Aortic smooth muscle cell (primary cell): ENCODE measurements at places on chromosomes 13 and 19. TPM values are rescaled to one million over a fixed set of nuclear protein-coding genes. Genes with fewer than 3 reads are reported as not detected.

The IFI30 gene
- 39.4 and 59.7 TPM in 2 replicates for total RNA-seq

The CBARP gene
- total RNA-seq, result 1.2 and 2.8 TPM in 2 replicates

The AP1M2 gene
- 0.19 TPM in 1 of 2 replicates, not detected in the other for total RNA-seq

The SLC25A41 gene
- not detected in 2 replicates for total RNA-seq

The PINLYP gene
- total RNA-seq, result 2.2 and 5.3 TPM in 2 replicates

The IZUMO2 gene
- not detected in 2 replicates for total RNA-seq

The KCTD4 gene
- total RNA-seq, result 0.13 and 0.50 TPM in 2 replicates

The ACER1 gene
- total RNA-seq, result not detected in 2 replicates

The TRPC4 gene
- 13.1 and 17.2 TPM in 2 replicates for total RNA-seq

The FBN3 gene
- total RNA-seq, result not detected in 2 replicates

The CNMD gene
- total RNA-seq, result not detected in 2 replicates

The CLEC17A gene
- total RNA-seq, result 0.06 and 0.13 TPM in 2 replicates

The GAPDHS gene
- not detected in 2 replicates for total RNA-seq

The CDX2 gene
- not detected in 2 replicates for total RNA-seq
